ENCODE measurements at places on chromosomes 6 and 20.
A peak's percentile ranks its signal among the peaks of the same experiment; 100 is the strongest.

GRCh38 chr6:112304680-112305079 lies 42.5 kb upstream of the RFPL4B start:
- no peak for DNase-seq

DNA sequence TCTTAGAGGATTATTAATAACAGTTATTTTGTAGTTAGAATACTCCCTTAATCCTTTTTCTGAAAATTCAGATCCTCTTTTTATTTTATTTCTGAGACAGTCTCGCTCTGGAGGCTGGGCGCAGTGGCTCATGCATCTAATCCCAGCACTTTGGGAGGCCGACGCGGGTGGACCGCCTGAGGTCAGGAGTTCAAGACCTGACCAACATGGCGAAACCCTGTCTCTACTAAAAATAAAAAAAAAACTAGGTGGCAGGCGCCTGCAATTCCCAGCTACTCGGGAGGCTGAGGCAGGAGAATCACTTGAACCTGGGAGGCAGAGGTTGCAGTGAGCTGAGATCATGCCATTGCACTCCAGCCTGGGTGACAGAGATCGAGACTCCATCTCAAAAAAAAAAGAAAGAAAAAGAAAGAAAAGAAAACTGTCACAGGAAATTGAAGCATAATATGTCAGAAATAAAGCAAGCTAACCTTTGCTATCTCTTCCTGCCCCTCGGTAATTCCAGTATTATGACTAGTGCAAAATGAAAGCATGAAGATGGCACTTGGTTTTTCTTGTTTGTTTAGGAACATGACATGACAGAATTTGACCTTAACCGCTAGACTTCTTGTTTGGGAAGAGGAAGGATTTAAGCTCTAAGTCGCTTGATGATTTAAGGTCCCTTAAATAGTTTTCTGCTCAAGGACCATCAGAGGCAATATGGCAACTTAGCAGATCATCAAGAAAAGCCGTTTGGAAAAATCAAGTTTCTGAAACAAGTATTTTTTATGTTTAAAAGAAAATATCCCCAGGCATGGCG lies 1.8 kb upstream of the RBM39 start:
- DNase-seq, result no peak

DNA sequence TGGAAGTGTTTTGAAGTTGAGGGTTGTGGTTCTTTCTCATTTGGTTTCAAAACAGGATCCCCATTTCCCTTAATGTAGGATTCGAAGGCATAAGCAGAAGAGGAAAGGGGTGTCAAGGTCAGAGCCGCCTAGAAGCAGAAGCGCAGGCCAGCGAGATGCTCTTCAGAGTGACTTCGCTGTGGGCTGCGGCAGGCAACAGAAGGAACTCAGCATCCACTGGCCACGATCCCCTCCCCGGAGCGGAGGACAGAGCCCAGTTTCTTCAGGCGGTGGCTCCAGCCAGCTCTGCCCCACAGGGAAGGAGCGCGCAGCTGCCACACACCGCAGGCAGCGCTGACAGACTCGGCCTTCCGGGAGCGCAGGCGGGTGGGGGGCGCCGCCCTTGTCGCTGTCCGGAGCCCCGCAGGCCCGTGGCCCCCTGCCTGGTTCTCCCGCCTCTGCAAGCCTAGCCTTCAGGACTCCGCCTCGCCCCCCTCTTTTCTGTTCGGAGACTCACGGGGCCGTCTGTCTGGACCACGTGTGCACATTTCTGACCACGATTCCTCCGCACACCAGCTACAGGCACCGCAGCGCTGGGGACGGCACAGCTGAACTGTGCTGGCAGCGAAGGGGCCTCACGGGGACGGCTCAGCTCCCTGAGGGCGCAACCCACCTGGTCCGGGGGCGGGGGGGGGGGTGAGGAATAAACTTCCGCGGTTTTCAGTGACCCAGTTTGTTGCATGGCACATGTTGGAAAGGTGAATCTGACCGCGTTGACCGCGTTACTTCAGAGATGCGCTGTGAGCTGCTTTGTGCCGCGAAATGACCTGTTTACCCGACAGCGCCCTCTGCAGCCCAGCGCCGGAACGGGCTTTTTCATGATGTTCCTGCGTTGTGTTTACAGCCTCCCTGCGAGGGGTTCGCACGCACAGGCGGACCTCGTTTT lies 26.1 kb downstream of the TTLL2 start:
- DNase-seq, result peak; percentile 84

- DNase-seq, result no peak
Observed at GRCh38 chr6:143607974-143608373, 69.8 kb upstream of the PHACTR2 start.

DNA sequence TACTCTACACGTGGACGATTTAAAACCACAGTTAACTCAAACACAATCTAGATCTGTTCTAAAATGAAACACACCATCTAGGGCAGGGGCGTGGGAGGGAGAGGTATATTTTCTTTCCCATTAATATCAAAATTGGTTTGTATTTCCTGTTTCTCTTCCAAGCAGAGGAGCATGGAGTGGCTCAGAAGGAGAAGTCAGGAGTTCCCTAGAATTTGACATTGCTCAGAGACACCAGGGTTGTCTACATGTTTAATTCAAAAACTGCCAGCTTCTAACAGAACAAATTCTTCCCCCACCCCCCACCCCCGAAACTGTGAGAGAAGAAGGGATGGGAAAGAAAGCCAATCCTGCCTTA lies 2.3 kb downstream of the PREX1 start:
- DNase-seq, result no peak

All from right hindlimb (tissue), 1 donor.